ENCODE measurements at places on chromosomes 2 and 18.

DNA sequence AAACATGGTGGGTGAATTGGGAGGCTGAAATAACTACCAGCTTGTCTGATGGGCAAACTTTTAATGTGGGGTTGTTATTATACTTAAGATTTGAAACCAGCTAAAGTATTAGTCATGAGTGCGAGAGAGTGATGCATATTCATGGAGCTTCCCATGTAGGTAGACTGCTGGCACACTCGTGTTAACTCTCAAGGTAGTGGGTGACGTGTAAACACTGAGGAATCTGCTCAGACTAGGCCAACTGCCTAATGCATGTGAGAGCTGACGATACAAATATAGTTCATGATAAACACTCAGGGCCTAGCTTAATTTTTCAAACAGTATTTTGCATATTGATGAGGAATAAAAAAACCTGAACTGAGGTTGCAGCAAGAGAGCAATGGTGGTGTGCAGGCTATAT lies 1165.7 kb upstream of the PIK3C3 start:
- DNase-seq: no peak

DNA sequence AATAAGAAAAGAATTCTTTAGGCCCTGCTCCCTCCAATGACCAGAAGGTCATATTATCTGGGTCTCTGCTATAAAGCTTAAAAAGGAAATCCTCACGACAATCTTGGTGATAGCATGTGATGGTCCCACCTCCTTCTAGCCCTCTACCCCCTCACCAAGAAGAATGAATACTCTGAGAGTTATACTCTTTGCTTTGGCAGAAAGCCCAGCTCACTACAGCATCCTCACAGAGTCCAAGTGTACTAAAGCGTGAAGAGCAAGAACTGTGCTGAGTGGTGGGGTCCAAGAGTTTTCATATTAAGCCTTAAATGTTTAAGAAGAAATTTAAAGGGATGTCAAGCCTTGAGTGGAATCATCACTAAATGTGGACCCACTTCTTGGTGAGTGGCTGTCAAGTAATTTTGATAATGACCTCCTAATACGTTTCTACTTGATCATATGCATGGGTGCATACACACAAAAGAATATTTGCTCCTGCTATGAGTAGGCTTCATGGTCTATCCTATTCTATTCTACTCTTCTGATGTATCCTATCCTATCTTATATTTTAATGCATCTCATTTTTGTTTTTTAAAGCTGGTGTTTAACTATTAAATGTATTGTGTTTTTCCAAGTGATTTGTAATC lies 16.5 kb upstream of the SERPINB7 start:
- no peak for DNase-seq

DNA sequence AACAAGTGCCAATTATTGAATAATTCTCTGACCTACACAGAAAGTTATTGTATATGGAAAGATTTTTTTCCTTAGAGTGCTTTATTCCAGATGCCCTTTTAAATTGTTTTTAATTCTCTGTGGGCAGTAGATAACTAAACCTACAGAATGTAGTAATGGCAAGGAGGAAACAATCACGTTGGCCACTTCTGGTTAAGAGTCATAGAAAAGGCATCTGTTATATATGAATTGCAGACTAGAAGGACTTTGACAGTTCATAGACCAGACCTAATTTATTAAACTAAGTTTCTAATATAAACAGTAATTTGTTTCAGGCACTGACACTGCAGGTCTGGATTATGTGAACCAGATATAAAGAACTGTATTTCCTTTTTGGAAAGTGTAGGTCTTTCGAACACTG lies 607.5 kb downstream of the PLCL1 start:
- no peak for DNase-seq

DNA sequence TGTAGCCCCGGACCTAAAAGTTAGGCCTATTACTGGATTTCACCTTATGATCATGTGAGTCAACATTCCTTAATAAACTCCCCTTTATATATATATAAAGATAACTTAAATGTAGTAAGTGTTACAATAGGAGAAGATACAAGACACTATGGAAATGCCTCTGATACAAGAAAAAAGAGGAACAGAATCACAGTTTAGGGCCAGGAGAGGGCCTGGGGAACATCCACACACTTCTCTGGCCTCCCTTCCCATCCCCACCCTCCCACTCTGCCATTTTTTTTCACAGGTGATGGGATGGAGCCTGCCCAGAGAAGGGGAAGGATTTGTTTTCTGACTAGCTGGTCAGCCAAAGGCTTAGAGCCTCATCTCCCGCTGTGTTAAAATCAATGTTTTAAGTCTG lies 6.4 kb downstream of the CDC42EP3 start:
- DNase-seq: no peak

GRCh38 chr2:86661333-86661732 lies 37.7 kb upstream of the RNF103 start:
- no peak for DNase-seq

GRCh38 chr18:47143153-47143552 lies 7.1 kb downstream of the HDHD2 start:
- DNase-seq: no peak

- no peak for DNase-seq
Observed at GRCh38 chr2:178230396-178230795, 36.1 kb downstream of the OSBPL6 start.

GRCh38 chr2:222238072-222238471 lies 60.7 kb downstream of the PAX3 start:
- no peak for DNase-seq

- no peak for DNase-seq
Observed at GRCh38 chr18:26768385-26768784, 97.1 kb downstream of the AQP4 start.

DNA sequence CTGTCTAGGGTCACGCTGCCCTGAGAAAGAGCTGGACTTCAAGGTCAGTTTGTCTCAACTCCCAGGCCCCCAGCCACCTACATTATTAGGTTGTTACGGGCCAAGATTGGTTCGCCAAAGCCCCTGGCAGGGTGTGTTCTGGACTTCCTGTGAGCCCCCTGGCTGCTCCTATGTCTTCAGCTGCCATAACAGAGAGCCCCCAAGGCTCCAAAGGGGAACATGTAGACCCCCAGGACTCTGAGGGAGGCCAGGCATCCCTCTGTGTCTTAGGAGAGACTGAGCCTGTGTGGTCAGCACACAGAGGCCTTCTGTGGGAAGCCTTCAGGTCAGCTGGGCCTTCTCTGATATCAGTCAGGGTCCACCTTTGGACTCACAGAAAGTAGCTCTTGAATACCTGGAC lies 58.3 kb downstream of the INHBB start:
- no peak for DNase-seq

DNA sequence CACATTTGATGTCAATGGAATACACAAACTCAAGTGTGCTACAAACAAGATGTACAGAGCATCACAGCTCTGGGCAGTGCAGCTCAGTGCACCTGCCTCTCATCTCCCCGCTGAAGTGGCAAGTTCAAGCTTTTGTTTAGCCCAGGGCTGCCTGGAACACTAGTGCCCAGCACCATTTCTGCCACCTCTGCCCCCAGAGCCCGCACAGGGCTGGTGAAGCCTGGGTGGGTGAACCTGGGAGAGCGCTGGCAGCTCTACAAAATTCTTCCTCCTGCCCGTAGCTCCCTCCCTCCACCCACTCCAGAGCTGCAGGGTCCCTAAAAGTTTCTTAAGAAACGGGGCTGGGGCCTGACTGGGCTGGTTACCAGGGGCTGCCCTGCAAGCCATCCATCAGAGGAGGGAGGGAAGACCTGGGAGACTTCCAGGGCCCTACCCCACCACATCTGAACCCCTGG lies 1.5 kb downstream of the HES6 start:
- no peak for DNase-seq

- no peak for DNase-seq
Observed at GRCh38 chr2:223972656-223973102, 15.4 kb downstream of the MRPL44 start.

GRCh38 chr2:232332940-232333259 lies 45.7 kb upstream of the ALPP start:
- DNase-seq: no peak

DNA sequence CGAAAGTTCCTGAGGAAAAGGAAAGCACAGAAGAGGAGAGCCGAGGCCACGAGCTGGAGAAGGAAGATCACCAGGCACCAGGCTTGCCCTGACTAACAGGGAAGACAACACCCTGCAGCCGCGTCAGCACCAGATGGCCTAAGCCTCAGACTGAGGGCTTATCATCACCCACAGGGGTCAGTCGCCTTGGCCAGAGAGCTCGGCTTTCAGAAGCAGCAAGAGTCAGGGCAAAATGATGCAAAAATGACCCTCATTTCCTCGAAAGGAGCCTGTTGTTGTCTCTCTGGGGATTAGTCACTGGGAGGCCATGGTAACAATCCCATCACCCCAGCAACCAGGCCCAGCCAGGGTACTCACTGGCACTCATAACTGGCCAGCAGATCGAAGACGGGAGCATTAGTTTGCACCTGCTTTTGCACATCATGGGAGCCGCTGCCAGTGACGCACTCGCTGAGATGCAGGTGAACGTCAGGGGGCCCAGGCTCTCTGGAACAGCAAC lies 42.7 kb upstream of the ZFP36L2 start:
- DNase-seq: no peak

- no peak for DNase-seq
Observed at GRCh38 chr2:226644399-226644865, 155.2 kb downstream of the IRS1 start.

GRCh38 chr2:43441195-43441594 lies 154.6 kb downstream of the THADA start:
- DNase-seq: no peak

DNA sequence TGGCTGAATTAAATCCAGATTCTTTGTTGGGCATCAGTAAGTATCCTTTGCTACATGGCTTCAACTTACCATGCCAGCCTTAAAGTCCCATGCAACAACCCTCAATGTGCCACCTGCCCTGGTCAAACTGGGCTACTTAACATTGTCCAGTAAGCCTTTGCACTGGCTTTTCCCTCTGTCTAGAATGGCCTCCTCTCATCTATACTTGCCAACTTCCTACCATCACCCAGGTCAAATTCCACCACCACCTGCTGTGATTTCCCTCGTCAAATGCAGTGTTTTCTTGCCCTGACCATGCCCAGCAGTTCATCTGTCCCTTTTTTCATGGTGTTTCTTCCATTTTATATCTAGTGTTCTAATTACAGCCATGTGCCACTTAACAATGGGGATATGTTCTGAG lies 5.7 kb downstream of the KLHL23 start:
- no peak for DNase-seq

- no peak for DNase-seq
Observed at GRCh38 chr2:226711606-226712296, 87.9 kb downstream of the IRS1 start.

GRCh38 chr2:1032030-1032429 lies 81.4 kb downstream of the SNTG2 start:
- no peak for DNase-seq

DNA sequence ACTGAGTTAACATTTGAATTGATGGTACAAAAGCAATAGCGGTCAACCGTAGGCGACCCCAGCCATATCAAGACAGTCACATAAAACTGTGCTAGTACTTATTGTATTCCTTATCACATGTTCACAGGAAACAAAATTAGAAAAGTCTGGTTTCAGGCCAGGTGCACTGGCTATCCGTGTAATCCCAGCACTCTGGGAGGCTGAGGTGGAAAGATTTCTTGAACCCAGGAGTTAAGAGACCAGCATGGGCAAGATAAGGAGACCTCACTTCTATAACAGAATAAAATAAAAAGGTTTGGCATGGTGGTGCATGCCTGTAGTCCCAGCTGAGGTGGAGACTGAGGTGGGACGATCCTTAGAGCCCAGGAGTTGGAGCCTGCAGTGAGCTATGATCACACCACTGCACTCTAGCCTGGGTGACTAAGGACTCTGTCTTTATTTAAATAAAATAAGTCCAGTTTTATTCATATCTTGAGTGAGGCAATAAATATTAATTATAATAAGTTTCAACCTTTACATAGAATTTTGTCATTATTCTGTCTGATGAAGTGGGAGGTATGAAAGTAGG lies 84.1 kb upstream of the RGPD4 start:
- no peak for DNase-seq

- DNase-seq: no peak
Observed at GRCh38 chr2:72423756-72424155, 276.1 kb upstream of the CYP26B1 start.

GRCh38 chr2:30979822-30980245 lies 158.4 kb downstream of the GALNT14 start:
- no peak for DNase-seq

DNA sequence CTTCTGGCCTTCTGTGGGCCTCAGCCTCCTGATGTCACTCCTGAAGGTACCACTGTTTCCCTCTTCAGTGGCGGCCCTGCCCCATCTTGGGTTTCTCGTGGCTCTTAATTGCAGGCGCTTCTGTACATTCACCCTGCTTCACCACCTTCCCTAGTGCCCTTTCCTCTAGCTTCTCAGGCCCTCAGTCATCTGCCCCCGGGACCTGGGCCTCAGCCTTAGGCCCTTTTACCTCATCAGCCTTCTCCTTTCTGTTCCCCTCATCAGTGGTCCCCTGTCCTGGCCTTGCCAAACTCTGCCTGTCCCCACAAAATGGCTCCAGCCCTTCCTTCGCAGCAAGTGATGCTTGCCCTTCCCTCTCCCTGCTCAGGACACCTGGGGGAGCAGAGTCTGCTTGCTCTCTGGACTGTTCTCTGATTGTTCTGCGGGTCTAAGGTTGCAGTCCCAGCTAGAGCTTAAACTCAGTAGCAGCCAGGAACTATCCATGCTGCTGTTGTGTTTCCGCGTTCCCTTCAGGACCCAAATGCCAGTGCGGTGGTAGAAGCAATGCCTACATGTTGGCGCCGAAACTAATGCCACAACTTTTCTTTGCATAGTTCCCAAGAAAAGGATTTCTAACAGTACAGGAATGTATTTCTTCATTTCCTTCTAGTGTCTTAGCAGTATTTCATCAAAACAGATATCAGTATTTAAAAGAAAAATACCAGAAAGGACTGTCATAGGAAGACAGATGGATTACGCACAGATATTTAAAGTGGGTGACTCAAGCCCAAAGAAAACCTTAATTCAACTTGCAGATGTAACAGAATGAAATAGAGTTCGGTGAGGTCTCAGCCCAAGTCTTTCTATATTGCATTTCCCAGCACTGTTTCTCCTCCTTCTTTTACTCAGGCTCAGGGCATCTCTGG lies 7.5 kb downstream of the ASB1 start:
- DNase-seq: no peak

DNA sequence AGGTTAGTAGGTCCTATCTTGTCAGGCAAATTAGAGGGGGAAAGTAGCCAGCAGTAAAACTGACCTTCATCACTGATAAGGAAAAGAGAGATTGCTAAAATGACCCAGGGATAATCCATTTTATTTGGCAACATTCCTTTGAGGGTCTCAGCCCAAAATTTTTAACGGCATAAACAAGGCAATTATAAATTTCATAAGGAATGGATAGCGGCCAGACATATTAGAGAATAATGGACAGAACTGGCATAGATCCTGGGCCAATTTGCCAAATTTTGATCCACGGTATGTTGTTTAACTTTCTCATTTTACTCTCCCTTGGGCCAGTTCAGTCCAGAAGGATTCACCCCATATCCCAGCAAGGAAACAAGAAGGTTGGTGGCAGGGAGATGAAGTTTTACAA lies 170.4 kb upstream of the BCL2L11 start:
- DNase-seq: no peak

Measured in NCI-H2081 treated with DMSO at 0.1 percent for 48 hours (cell line).